NCI-H1694 treated with DMSO at 0.1 percent for 48 hours (cell line): ENCODE measurements at places on chromosomes 11 and 22.

DNA sequence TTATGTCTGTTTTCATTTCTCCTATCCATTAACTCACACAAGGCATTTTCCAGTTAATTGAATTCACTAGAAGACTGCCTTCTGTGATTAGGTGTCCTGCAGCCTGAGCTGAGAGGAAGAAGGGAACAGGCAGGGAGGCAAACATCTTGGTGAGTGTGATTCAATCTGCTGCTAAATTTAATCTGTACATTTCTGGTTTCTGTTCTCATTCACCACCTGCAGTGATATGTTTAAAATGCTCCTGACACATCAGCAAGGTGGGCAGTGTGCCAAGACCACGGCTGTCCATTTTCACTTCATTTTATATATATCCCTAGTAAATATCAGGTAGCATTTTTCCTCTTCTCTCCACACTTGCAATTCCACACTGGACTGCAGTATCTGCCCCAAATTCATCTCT is 416.5 kb downstream of the TMEM135 start:
- no peak for DNase-seq

GRCh38 chr11:96295369-96295768 is 47.6 kb downstream of the MAML2 start:
- DNase-seq = no peak

DNA sequence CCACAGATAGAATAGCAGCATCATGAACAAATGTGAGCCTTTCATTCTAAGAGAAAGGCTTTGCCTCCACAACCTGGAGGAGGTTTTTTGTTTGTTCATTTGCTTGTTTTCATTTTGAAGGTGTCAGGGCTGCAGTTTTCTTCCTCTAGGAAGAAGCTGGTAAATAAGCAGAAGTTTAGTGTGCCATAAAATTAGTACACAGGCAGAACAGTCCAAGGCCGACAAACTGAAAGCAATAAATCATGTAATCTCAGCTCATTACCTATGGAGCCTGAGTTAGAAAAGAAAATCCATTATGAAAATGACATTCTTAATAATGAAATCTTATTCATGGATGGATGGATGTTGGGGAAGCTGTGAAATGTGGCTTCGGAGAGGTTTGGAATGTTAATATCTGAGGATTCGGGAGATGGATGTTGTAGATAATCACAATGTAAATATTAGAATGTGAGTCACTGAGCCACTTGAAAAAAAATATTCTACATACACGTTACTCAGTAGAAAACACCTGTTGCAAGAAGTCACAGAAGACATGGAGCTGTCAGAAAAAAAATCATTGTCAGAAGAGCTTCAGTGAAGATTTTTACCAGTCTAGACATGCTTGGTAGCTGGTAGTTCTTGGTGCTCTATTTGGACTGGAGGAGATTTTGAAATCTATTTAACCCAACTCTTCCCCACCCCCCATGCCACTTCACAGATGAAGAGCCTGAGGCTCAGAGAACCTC is 15.0 kb upstream of the ZDHHC13 start:
- no peak for DNase-seq

GRCh38 chr11:14380947-14381561 is 22.1 kb upstream of the RRAS2 start:
- peak; percentile 22 for DNase-seq

GRCh38 chr11:46099963-46100316 is 21.3 kb downstream of the PHF21A start:
- DNase-seq = no peak

DNA sequence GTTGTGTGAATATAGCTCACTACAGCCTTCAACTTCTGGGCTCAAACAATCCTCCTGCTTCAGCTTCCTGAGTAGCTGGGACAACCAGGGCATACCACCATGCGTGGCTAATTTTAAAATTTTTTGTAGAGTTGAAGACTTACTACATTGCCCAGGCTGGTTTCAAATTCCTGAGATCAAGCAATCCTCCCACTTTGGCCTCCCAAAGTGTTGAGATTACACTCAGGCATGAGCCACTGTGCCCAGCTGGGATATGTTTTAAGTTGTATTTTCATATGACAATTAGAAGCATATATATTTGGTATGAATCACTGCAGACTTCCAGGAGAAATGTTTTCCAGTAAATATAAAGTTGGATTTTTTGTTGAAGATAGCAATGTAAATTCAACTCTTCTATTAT is 15.4 kb downstream of the DDX10 start:
- no peak for DNase-seq
